Endothelial cell of umbilical vein (primary cell): ENCODE measurements at places on chromosomes 3 and 15.

DNA sequence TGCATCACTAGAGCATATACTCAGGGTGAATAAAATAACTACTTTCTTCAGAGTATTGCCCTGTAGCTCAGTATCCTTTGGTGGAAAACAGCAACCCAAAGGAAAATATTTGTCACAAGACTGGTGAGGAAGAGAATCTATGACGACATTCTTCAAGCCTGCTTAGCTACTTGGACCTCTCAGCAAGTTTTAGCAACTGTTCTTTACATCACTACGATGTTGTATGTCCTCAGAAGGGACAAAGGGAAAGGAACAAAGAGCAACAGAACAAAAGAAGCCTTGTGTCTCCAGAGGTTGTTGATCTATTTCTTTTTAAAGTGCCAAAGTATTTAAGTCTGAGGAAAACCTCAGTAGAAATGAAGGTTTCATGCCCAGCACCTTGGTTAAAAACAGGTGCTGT lies 746.7 kb downstream of the NAALADL2 start:
- DNase-seq, result no peak

GRCh38 chr3:195877767-195878423 lies 30.5 kb downstream of the TNK2 start:
- no peak for DNase-seq

DNA sequence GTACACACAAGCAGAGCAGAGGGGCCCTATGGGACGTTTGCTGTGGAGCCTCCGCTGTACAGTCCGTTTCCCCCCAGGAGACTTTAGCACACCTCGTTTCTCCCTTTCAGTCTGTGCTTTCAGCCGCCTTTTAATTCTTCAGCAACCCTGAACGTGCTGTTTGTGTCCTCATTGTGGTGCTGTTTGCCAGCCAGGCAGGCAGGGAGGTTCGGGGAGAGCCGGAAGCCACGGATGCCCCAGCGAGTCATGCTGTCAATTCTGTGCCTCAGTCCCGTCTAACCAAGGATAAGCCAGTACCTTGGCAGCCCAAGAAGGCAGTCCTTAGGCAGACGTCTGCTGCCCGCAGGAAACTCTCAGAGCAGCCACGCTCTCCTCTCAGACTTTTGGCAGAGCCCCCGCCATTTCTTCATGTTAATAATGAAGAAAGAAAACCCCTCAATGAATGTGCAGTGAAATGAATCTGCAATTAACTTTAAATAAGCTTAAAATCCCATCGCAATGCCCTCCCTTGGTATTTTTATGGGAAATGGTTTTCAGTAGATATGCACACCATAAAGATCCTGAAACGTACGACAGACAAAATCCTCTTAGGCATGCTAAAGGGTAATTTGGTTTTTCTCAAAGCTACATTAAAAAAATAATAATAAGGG lies 158.6 kb downstream of the UACA start:
- peak; percentile 56 for DNase-seq

DNA sequence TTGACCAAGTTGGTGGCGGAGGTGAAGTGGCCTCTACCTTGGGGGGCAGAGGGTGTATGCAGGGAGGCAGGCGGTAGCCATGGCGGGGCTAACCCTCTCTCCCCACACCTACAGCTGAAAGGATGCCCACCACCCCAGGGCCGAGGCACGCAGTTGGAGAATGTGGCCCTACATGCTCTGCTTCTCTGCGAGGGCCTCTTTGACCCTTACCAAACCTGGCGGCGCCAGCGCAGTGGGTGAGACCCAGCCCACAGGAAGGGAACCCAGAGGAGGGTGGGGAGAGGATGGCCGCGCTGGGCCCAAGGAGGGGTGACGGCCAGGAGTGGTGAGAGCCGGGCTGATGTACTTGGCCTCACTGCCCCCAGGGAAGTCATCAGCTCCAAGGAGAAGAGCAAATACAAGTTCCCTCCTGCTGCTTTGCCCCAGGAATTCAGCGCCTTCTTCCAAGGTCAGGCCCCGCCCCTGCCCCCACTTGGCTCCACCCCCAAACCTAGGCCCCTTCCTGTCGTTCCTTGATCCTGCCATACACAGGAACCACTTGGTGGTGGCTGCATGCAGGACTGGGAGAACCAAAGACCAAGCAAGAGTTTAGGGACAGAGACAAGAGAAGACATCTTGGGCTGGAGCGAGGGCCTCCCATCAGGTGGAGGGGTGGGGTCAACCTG lies 9.8 kb downstream of the NBEAL2 start:
- DNase-seq, result no peak

- DNase-seq, result no peak
Measured at GRCh38 chr3:47019201-47019600, 39.7 kb downstream of the NBEAL2 start.

DNA sequence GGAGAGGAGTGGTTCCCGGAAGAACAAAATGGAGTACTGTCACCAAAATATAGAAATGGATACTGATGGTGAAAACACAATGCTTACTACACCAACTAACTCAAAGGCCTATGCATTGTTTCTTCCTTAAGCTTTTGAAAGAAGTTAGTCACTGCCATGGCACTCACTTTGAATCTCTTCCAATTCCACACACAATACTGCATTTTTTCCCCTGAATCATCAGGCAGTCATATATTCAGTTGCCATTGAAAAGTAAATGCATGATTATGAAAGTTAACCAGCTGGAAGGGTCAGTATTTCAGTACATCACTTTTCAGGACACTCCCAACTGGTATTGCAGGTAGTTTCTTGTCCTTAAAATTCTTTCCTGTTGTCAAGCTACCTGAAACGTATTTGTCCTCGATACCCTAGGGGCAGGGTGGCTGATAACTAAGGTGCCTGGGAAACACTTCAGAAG lies 9.0 kb upstream of the LRRFIP2 start:
- peak; percentile 93 for DNase-seq

GRCh38 chr15:42553554-42553953 lies 4.9 kb downstream of the HAUS2 start:
- no peak for DNase-seq

DNA sequence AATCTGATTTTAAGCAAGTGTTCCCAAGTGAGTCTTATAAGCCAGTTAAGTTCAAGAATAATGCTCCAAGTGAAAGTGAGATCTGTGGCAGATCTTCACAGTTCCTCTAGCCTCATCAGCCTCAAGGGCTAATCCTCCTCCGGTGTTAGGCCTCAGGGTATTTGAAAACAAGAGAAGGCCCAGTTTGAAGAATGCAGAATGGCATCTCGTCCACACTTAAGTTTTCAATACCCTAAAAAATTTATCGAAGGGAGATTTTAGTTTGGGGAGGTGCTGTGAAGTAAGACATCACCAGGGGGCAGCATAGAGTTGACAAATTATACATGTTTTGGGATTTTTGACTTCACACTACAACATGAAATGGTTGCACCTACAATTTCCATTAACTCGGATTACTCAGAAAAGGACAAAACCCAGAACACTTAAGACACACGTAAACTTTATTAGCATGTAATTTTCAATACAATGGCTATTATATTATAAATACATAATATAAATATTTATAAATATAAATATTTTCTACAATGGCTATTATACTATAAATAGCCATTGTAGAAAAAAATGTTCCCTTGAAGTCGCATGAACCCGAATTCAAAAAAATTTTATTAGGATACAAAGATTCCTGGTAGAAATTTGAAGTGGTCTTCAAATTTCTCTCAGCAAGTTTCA lies 2.3 kb upstream of the TMEM266 start:
- DNase-seq, result peak; percentile 49

DNA sequence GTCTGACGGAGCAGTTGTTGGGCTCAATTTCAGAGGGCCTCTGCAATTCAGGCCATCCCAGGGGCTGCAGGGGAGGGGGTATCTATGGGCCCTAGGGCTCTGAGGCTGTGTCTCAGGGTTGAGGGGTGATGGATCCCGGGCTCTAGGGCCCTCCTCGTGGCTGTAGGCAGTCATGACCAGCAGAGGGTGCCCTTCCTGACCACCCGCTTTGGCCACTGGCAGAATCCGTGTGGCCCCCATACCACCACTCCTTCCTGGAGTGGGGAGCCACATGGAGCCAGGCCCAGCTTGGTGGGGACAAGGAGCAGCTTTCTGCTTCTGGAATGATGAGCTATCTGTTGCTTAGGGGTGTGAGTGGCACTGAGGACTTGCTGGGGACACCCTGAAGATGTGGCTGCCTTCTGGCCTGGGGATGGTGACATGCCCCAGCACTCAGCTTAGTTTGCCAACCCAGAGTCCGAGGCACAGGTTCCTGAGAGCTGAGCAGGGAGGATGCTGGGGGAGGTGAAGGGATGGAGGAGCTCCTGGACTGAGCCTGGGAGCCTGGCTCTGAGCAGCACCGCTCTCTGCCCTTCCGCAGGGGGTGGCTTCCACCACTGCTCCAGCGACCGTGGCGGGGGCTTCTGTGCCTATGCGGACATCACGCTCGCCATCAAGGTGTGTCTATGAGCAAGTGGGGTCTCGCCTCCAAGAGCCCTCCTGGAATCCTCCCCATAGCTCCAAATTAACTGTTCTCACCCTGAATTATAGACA lies 20.2 kb downstream of the HDAC11 start:
- no peak for DNase-seq

- DNase-seq, result no peak
Measured at GRCh38 chr15:22806664-22807063, 20.2 kb downstream of the NIPA1 start.
